ENCODE measurements at places on chromosomes 3 and 15.

DNA sequence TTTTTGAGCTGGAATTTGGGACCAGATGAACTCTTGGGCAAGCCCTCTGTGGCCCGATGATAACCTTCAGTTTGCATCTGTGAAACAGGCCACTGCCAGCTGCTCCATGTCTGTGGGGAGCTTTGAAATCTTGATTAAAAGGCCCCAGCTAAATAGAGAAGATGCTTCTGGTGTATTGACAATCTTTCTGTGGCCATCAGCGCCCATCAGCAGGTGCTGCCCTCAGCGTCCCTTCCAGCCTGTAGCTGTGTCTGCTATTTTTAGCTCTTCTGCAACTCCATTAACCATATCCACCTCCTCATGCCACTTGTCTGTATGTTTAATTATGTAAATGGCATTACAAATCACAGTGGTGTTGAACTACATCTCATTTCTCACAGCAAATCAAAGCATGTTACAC lies 54.0 kb downstream of the CHCHD6 start:
- no peaks in the 10 kb centered on the region for H3K36me3 ChIP-seq
- no peaks in the 10 kb centered on the region for H3K27me3 ChIP-seq
- no peak overlapping the region for H3K27ac ChIP-seq
- no peak overlapping the region for H3K4me3 ChIP-seq

DNA sequence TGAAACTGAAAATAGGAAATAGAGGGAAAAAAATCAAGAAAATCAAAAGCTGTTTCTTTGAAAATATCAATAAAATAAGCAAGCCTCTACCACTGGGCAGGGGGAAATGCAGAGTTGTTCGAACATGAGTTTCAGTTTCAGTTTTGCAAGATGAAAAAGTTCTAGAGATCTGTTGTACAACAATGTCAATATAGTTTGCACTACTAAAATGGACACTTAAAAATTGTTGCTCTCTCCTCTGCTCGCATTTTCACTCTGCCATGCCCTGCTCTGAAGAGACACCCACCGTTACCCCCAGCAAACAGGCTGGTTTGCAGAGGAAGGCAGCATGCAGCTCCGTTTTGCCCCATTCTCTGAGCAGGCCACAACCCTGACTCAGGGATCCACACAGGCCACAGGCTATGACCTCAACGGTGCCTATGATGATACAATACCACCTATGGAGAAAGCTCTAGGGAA lies 64.5 kb downstream of the ZNF148 start:
- H3K36me3 ChIP-seq, result no peaks in the 10 kb centered on the region
- H3K27me3 ChIP-seq, result no peaks in the 10 kb centered on the region
- no peak overlapping the region for H3K27ac ChIP-seq
- peak; percentile 43 for DNase-seq
- H3K4me3 ChIP-seq, result no peak overlapping the region
- no peaks in the 10 kb centered on the region for H3K4me1 ChIP-seq

GRCh38 chr15:85414495-85414894 lies 34.1 kb downstream of the AKAP13 start:
- H3K27me3 ChIP-seq, result no peaks in the 10 kb centered on the region
- DNase-seq, result no peak
- H3K27ac ChIP-seq, result no peak overlapping the region
- H3K4me1 ChIP-seq, result peaks cover 6% of the 10 kb centered on the region

DNA sequence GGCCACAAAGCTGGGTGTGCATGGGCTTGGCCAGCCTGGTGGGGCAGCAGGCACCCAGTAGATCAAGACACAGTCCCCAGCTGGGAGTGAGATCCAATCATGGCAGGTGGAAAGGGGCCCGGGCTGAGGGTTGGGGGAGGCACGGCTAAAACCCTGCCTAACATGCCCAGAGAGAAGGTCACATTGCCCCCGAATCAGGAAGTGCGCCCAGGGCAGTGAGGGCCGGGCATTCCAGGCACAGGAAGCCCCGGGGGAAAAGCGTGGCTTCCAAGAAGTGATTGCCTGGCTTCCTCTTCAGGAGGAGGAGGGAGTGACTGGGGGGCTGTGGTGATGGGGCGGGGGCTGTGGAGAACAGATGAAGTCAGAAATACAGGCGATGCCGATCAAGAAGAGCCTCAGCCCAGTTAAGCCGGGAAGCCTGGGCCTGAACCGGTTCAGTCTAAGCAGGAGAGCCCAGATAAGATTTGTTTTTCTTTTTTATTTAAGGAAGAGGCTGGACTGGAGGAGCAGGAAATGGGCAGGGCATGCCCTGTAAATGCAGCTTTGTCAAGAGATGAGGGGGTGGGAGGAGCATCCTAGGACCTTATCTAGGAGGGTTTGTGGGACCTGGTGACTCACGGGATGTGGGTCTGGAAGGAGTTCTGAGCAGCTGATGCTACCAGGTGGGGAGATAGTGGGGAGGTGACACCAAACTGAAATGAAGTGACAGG lies 83.9 kb downstream of the CHSY1 start:
- H3K4me1 ChIP-seq, result no peaks in the 10 kb centered on the region
- H3K36me3 ChIP-seq, result no peaks in the 10 kb centered on the region
- peak; percentile 28 for DNase-seq

DNA sequence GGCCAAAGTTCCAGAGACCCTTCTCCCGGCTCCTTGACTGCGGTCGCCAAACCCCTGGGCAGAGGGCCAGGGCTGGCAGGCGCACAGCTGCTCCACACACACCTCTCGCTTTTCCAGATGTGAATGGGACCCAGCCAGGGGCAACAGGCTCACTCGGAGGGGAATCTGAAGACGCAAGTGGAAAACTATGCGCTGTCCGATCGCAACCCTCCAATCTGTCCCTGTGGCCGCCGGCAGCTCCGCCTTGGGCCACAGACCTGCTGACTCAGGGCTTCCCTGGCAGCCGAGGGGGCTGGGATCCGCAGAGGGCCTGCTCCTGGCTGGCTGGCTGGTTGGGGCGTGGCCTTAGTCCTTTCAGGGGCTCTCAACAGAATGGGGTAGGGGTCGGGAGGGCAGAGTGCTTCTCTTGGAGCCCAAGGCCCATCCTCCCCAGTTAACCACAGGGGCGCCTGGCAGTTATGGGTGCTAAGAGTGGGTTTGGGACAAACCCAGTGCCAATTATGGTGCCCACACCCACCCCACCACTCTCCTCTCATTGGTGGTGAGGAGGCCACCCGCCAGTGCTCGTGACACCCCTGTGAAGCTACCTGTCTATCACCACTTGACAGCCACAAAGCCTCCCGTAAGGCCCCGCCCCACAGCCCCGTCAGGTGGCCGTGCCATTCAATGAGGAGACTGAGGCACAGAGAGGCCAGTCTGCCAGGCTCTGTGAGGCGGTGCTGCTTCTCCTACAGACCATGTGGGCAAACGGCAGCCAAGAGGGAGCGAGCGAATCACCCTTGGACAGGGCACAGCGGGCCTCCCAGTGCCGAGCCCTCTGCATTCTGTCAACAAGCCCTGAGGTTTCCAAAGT lies 53.8 kb downstream of the IQSEC1 start:
- no peaks in the 10 kb centered on the region for H3K36me3 ChIP-seq
- no peak overlapping the region for H3K4me3 ChIP-seq
- no peaks in the 10 kb centered on the region for H3K27me3 ChIP-seq
- peaks cover 37% of the 10 kb centered on the region for H3K4me1 ChIP-seq
- H3K27ac ChIP-seq, result peak overlapping the region; percentile 2

- no peak for DNase-seq
- H3K27ac ChIP-seq, result no peak overlapping the region
- H3K4me3 ChIP-seq, result no peak overlapping the region
- no peaks in the 10 kb centered on the region for H3K27me3 ChIP-seq
- H3K4me1 ChIP-seq, result no peaks in the 10 kb centered on the region
- H3K36me3 ChIP-seq, result no peaks in the 10 kb centered on the region
Observed at GRCh38 chr3:674116-674515, 418.7 kb upstream of the CNTN6 start.

- H3K4me1 ChIP-seq, result no peaks in the 10 kb centered on the region
- H3K27ac ChIP-seq, result no peak overlapping the region
- no peaks in the 10 kb centered on the region for H3K27me3 ChIP-seq
- no peaks in the 10 kb centered on the region for H3K36me3 ChIP-seq
Observed at GRCh38 chr3:62587579-62588031, 214.3 kb upstream of the FEZF2 start.

GRCh38 chr3:154178172-154178571 lies 57.0 kb downstream of the ARHGEF26 start:
- H3K27ac ChIP-seq, result no peak overlapping the region
- H3K4me1 ChIP-seq, result peaks cover 12% of the 10 kb centered on the region
- no peak for DNase-seq
- H3K27me3 ChIP-seq, result no peaks in the 10 kb centered on the region

DNA sequence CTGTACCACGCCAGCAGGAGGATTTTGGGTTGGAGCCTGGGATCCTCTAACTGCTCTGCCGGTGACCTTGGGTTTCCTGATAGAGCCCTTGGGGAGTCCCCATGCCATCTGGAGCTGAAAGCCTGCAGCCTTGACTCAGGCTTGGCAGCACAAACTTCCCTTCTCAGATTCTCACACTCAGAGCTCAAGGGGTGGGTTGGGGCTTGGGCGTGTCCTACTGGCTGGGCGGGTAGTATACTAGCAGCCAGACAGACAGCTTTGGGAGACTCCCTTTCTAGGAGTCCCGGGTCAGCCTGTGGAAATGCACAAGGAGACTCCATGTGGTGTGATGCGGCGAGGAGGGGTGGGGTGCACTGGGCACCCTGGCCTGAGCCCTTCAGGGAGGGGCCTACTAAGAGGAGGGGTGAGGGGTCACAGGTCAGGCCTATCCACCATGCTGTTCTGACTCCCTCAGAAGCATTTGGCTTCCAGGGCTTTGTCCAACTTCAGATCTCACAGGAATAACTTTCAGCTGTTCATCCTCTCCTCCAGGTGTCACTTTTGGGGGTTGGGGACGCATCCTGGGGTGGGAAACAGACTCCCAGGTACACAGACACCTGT lies 21.6 kb upstream of the PLXNA1 start:
- peaks cover 7% of the 10 kb centered on the region for H3K4me1 ChIP-seq
- H3K4me3 ChIP-seq, result no peak overlapping the region
- no peaks in the 10 kb centered on the region for H3K27me3 ChIP-seq
- peak; percentile 35 for DNase-seq
- no peak overlapping the region for H3K27ac ChIP-seq

- peaks cover 5% of the 10 kb centered on the region for H3K4me1 ChIP-seq
- no peak overlapping the region for H3K4me3 ChIP-seq
- H3K36me3 ChIP-seq, result no peaks in the 10 kb centered on the region
- H3K27ac ChIP-seq, result no peak overlapping the region
Observed at GRCh38 chr15:82110144-82110543, 64.3 kb upstream of the MEX3B start.

DNA sequence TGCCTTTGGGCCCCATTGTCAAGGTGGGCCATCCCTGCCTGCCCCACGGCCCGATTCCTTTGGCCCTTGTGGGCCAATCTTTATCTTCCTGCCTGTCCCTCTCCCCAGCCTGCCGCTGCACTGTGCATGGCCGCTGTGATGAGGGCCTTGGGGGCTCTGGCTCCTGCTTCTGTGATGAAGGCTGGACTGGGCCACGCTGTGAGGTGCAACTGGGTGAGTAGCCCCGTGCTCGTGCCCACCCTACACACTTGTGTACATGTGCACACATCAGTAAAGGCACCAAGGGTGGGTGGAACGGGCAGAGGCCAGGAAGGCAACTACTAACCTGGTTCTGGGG lies 12.2 kb downstream of the NT5DC2 start:
- peaks cover 40% of the 10 kb centered on the region for H3K36me3 ChIP-seq
- H3K4me3 ChIP-seq, result peak overlapping the region; percentile 2
- no peak for DNase-seq
- peaks cover 14% of the 10 kb centered on the region for H3K4me1 ChIP-seq
- no peaks in the 10 kb centered on the region for H3K27me3 ChIP-seq
- H3K27ac ChIP-seq, result no peak overlapping the region

GRCh38 chr3:149612456-149612855 lies 45.4 kb downstream of the WWTR1 start:
- H3K27ac ChIP-seq, result no peak overlapping the region
- H3K27me3 ChIP-seq, result no peaks in the 10 kb centered on the region
- no peak overlapping the region for H3K4me3 ChIP-seq
- no peaks in the 10 kb centered on the region for H3K36me3 ChIP-seq
- DNase-seq, result no peak

GRCh38 chr3:141854599-141854998 lies 21.8 kb upstream of the ATP1B3 start:
- no peak overlapping the region for H3K4me3 ChIP-seq
- H3K36me3 ChIP-seq, result no peaks in the 10 kb centered on the region
- H3K27me3 ChIP-seq, result no peaks in the 10 kb centered on the region
- DNase-seq, result no peak

GRCh38 chr15:72585476-72586058 lies 68.9 kb upstream of the GOLGA6B start:
- no peak for DNase-seq
- no peaks in the 10 kb centered on the region for H3K4me1 ChIP-seq
- no peaks in the 10 kb centered on the region for H3K27me3 ChIP-seq
- peaks cover 15% of the 10 kb centered on the region for H3K36me3 ChIP-seq

GRCh38 chr3:187739094-187739560 lies 6.1 kb downstream of the BCL6 start:
- peak overlapping the region; percentile 57 for H3K4me3 ChIP-seq
- H3K27ac ChIP-seq, result peak overlapping the region; percentile 77
- H3K27me3 ChIP-seq, result no peaks in the 10 kb centered on the region
- DNase-seq, result no peak

- H3K27me3 ChIP-seq, result no peaks in the 10 kb centered on the region
- no peak overlapping the region for H3K4me3 ChIP-seq
- no peaks in the 10 kb centered on the region for H3K36me3 ChIP-seq
- no peak overlapping the region for H3K27ac ChIP-seq
- H3K4me1 ChIP-seq, result no peaks in the 10 kb centered on the region
Observed at GRCh38 chr3:34150992-34151391, 352.6 kb downstream of the PDCD6IP start.

DNA sequence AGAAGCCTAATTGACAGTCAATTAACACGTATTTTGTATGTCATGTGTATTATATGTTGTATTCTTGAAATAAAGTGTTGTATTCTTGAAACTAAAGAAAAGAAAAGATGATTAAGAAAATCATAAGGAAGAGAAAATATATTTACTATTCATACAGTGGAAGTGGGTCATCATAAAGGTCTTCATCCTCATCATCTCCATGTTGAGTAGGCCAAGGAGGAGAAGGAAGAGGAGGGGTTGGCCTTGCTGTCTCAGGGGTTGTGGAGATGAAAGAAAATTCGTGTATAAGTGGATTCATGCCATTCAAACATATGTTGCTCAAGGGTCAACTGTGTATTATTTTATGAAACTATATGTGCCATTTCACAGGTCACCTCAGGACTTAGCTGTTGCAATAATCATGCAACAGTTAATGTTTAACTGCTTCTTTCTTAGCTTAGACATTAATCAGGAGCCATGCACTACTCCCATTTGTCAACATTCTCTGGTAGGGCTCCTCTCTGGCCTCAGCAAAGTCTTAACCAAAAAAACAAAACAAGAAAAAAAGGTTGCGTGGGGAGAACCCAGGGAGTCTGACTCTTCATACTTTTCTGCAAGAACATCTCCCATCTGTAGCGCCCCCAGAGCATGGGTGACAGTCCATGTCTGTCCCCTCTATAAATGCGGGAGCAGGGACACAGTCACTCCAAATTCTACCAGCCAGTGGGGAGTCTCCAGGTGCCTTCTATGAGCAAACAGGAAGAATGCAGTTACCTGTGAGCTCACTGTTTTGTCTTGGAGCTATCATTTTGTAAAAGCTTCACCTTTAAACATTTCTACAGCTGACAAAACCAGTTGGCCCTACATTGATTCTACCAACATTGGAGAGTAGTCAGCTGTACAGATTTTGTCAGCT lies 19.9 kb upstream of the LRRC2 start:
- no peak overlapping the region for H3K4me3 ChIP-seq
- DNase-seq, result no peak
- no peaks in the 10 kb centered on the region for H3K27me3 ChIP-seq
- no peaks in the 10 kb centered on the region for H3K36me3 ChIP-seq

- H3K4me3 ChIP-seq, result peak overlapping the region; percentile 64
- no peaks in the 10 kb centered on the region for H3K36me3 ChIP-seq
- peak; percentile 82 for DNase-seq
- H3K4me1 ChIP-seq, result peaks cover 9% of the 10 kb centered on the region
- no peaks in the 10 kb centered on the region for H3K27me3 ChIP-seq
- H3K27ac ChIP-seq, result peak overlapping the region; percentile 5
Observed at GRCh38 chr15:99014803-99015697, 7.5 kb upstream of the PGPEP1L start.
